ENCODE measurements at places on chromosomes 2 and 18. TPM values are rescaled to one million over a fixed set of nuclear protein-coding genes. Genes with fewer than 3 reads are reported as not detected.

POMC gene
- 2.1 TPM for polyA plus RNA-seq

DNA sequence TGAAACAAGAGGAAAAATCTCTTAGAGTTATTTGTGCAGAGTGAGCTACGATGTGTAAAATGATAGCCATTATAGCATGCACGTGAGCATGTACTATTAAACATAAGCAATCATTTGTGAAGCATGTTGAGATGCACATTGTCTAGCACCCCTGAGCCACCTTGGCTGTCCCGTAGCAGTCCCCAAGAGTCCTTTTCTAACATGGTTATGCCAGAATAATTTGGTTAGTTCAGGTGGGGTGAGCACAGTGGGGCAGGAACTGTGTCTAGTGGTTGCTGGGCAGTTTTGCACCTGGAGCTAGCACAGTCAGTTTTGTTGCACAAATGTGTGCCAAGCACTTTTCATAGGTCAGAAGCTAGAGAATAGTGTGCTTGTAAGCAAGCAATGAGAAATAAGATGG is 809.8 kb downstream of the RNF144A start:
- DNase-seq: no peak

GAREM2 gene
- polyA plus RNA-seq: 1.2 TPM

GATA6 gene
- 1.7 TPM for polyA plus RNA-seq

FAP gene
- 0.45 TPM for polyA plus RNA-seq

DNA sequence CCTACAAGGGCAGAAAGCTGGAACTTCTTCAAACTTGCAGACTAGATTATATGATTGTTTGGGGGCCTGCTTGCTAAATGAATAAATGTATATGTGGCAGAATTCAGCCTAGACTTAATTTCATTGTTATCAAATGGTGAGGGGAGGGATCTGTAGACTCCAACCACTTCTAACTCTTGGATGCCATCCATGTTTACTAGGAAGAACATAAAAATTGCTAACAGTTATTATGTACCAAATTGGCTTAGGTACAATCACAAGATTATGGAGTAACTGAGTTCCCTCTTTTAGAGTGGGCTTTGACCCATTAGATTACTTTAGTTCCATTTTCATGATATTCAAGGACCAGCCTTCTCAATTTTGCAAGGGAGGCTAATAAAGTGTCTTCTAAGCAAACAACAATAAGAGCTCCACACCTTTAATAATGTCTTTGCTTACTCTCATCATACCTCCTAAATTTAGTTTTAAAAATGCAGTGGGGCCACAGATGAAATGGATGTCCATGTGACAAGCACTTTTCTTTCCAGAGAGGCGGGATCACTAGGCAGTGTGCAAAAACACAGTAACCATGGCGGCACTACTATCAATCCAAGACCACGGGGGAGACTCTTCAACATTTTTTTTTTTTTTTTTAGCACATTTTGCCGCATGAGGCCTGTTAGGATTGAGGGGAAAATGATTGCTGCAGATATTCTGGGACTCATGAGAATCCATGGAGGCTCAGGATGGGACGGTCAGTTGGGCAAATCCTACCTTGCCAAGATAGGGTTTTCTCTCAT is 217.6 kb upstream of the SPRED2 start:
- DNase-seq: no peak

DNA sequence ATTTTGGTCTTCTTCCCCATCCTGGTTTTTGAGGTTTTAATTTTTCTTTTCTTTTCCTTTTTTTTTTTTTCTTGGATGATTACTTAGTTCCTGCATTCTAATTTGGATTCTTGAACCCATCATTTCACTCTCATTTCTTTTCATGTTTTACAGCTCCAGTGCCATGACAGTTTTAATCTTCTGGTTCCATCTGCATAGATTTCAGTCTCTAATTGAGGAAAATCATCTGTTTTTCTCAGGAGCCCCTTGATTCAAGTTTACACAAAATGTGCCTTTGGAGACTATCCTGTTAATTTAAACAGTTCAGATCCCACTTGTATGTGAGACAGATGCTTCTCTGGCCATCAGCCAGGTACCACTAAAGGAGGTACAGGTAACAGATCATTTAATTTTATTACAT is 379.9 kb downstream of the PIK3C3 start:
- no peak for DNase-seq

DNA sequence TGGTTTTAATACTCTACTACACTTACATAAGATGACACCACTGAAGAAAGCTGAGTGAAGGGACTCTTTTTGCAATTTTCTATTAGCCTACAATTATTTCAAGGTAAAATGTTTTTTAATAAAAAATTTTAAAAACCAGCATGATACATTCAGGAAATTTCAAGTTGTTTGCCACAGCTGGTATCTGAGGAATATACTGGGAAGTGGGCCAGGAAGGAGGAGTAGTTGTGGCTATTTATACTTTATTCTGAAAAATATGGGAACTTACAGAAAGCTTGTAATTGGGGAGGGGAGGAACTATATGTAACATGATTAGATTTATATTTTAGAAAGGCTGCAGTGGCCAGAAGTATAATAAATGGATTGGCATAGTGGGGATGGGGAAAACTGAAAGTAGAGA is 40.8 kb downstream of the WDR35 start:
- no peak for DNase-seq

Measured in kidney (tissue), 22 donors.